ENCODE measurements at places on chromosomes 12 and 14.
A peak's percentile ranks its signal among the peaks of the same experiment; 100 is the strongest.

- no peak for DNase-seq
Observed at GRCh38 chr12:12608557-12608957, 3.1 kb upstream of the CREBL2 start.

- no peak for DNase-seq
Observed at GRCh38 chr14:87059060-87059839, 933.7 kb downstream of the GALC start.

GRCh38 chr12:5548152-5548943, 116.4 kb downstream of the NTF3 start:
- no peak for DNase-seq

- DNase-seq = no peak
Observed at GRCh38 chr14:92276074-92276473, 46.9 kb upstream of the SLC24A4 start.

- no peak for DNase-seq
Observed at GRCh38 chr12:107749083-107749482, 11.9 kb downstream of the PRDM4 start.

- no peak for DNase-seq
Observed at GRCh38 chr12:113896841-113897240, 69.3 kb downstream of the RBM19 start.

DNA sequence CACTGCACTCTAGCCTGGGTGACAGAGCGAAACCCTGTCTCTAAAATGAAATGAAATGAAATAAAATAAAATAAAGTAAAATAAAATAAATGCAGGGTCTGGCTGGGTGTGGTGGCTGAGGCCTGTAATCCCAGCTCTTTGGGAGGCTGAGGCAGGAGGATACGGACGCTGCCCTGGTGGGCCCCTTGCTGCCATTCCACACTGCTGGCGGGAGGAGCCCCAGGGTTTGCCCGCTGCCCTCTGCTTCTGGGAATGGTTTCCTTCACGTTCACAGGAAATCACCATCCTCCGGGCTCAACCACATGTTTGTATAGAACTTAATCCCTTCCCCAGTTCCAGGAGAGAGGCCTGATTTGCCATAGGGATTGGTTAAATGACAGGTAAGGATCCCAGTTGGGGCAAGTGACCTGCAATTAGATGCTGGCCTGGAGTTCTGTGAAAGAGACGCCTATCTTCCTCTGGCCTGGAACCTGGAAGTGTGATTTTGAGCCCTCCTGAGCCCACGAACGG, 29.3 kb downstream of the CALM1 start:
- DNase-seq = no peak

- DNase-seq = no peak
Observed at GRCh38 chr14:75454963-75455546, 27.2 kb downstream of the JDP2 start.

- no peak for DNase-seq
Observed at GRCh38 chr12:117447665-117448366, 86.4 kb upstream of the NOS1 start.

GRCh38 chr12:113049976-113050742, 6.4 kb upstream of the DTX1 start:
- DNase-seq = no peak

DNA sequence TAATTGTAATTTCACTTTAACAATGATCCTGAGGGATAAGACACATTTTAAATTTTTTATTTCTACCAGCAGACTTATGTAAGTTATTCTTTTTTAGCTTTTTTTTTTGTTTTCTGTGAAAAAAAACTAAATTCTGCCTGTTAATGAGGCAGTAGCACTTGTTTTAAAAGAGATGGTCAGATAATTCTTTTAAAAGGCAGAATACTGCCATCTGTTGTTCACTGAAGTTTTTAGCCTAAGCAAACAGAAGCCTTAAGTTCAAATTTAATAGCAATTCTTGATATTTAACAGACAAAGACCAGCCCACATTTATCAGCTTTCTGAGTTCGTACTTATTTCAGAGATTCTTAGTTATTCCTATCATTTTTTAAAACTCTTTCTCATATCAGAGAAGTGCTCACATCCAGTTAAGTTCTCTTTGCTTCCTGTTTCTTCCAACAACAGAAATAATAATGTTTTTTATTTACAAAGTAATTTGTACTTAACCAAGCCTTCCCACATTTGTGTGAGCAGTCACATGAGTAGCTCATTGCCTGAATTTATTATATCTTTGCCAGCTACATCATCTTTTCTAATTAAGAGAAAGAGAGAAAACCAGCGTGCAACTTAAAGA, 93.4 kb upstream of the SLCO1C1 start:
- DNase-seq = no peak

DNA sequence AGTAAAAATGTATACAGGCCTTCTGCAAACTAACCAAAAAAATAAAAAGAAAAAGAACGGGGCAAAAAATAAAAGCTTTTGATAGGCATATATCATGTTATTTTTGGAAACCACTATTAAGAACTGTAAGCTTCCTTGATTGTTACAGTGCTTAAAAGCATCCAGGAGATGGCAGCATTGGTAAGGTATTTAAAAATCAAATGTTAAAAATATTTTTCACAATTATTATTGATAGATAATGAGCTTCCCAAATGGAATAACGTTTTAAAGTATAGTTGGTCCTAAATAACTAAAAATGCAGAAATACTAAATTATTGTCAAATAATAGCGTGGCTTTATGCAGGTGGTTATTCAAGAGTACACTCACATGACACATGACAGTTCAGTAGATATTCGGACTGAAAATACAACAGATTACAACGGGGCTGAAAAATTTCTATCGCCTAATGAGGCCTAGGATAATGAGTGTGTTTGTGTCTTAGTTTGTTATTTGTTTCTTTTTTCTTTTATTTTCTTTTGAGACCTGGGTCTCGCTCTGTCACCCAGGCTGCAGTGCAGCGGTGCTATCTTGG, 127.2 kb upstream of the ATF7IP start:
- DNase-seq = no peak

DNA sequence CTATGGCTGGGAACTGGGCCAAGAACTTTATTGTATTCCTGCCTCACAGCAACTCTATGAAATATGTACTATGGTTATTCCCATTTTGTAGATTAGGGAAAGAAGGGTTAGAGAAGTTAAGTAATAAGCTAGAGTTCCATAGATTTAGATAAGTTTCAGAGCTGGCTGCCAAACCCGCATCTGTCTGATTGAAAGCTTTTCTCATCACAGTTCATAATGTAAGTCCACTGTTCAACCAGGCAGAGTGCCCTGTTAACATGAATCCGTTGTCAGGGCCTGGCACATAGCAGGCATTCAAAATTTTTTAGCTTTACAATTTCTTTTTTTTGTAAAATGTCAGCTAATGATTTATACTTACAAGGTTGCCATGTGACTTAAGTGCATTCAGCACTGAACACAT, 467.3 kb downstream of the NRXN3 start:
- DNase-seq = no peak

GRCh38 chr12:40784102-40784501, 91.9 kb downstream of the CNTN1 start:
- no peak for DNase-seq

GRCh38 chr14:32428875-32429274, 99.8 kb downstream of the AKAP6 start:
- no peak for DNase-seq

DNA sequence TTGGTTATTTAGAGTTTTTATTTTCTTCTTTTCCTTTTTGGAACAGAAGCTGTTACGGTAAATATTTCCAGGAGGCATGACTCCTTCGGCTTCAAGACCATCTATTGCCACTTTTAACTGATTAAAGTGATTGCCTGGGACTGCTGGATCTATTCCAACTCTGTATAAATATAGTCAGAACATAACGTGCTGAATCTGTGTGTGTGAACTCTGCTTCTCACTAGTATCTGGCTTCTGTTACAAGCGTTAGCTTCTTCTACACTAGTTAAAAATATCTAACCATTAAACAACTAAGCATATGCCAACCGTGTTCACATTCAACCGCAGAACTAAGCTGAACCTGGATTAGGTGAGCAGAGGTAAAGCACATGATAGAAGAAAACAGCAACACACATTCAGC, 49.0 kb downstream of the TMTC1 start:
- DNase-seq = no peak

DNA sequence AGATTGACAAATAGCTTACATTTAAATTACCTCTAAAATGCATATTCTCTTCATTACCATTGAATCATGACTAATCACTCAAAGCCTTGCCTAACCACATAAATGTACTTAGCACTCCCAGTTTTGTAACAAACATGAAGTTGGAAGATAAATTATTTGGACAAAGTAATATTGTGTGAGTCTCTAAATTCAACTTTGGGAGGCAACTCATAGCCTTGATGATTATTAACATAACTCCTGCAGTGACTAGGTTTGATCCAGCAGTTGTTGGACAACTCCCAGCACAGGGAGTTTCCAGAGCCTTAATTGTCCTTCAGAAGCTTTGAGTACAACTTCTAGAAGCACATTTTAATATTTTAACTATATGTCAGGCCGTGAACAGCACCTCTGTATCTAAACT, 153.4 kb upstream of the PDZRN4 start:
- DNase-seq = no peak

DNA sequence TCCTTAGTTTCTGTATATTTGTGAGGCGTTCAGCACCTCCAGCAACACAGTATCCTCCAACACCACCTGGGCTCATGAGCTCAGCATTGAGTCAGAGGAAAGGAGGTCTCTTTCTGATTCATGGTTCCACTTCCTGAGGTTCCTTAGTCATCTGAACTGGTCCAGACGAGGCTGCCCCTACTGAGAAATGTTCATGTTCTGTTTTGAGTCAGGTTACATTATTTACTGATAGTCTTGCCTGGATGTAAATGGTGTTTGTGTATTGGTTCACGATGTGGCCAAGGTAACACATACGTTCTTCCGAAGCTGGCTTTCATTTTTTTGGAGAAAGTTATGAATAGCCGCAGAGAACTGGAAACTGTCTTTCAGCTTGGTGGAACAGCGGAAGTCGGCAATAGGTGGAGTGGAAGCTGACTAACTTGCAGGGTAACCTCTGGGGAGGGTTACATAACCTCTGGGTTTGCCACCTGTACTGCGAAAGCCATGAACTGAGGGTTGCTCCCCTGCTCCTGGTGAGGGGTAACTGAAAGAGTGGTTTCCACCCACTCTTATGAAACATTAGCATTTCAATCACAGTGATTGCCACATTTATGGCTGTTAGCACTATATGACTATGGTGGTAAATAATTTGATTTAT, 42.2 kb upstream of the MANSC4 start:
- DNase-seq = peak; percentile 77

GRCh38 chr12:77724367-77724957, 106.2 kb upstream of the NAV3 start:
- no peak for DNase-seq

- no peak for DNase-seq
Observed at GRCh38 chr12:97162173-97162572, 255.1 kb downstream of the NEDD1 start.

DNA sequence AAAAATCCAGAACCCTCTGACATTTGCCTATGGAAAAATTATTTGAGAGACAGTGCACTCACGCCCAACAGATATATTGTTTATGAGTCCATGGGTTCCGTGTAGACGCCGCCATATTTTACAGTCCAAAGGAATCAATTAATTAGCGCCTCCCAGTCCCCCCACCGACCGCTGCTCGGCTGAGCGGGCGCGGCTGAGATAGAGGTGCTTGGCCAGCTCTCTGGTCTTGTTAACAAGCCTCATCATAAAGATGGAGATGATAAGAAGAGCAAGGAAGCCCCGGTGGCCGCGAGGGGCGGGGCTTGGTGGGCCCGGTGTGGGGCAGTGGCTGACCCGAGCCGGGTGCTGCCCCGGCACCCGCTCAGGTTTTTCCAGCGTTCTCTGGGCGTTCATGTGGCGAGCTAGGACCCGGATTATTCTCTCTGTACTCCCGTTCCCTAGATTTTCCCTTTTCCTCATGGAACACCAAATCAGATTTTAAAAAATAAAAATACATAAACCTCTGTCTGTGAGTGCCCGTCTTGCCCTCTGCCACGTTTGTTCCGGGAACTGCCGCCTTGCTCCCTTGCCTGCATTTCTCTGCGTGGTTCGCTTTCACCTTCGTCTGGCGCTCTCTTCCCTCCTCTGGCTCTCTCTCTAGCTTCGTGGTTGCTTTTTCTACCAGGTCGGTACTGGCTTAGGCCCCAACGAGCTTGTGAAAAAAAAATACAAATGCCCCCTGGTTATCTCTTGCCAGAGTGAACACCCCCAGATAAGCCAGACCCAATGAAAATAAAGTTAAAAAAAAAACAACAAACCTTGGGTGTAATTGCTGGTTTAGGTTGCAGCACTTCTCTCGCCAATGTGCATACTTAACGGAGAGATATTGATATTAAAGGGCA, 9.0 kb downstream of the HOXC12 start:
- no peak for DNase-seq

DNA sequence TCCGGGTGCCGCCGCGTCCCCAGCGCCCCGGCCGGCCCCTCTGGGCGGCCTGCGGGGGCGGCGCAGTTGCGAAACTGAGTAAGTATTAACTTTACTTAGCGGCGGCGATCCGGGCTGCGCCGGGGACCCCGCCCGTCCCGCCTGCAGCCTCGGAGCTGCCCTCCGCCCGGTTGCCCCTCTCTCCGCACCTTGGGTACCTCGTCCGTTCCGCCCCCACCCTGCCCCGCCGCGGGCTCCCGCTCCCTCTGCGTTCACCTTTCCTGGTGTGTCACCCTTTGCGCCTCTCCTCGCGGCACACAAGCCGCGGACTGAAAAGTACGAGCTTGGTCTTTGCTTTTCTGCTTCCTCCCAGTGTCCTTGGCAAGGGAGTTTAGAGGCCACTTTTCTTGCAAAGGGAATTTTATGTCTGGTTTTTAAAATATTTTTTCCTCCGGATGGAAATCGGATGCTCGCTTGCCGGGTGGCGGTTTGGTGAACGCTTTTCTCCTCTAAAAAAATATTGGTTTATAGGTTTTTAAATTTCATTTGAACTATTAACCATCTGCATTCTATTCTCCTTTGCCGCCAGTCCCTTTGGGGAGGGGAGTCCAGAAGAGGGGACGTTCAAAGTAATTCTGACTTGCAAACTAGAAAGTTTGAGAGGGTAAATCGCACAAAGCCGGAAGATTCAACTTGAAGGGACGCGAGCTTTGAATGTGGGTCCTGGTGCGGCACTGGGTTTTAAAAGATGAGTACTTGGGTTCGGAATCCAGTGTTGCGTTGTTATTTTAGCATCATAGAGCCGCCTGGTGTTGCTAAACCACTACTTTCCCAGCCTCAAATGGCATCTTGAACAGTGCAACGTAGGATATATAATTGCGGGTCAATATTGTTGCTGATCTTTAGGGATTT, 834 bp downstream of the RASSF8 start:
- DNase-seq = no peak

DNA sequence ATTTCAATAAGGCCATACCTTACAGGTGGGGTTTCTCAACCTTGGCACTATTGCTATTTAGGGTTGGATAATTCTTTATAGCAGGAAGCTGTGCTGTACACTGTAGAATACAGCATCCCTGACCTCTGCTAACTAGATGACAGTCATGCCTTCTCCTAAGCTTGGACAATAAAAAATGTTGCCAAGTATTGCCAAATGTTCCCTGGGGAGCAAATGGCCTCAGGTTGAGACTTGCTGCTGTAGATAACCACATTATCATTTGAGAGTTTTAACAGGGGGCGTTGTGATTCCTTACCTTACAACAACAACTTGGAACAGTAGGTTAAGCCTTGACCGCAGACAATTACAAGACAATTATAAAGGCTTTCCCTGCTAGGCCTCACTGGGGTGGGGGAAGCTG, 1073.6 kb upstream of the TMEM132C start:
- DNase-seq = no peak

Data from stimulated activated naive CD4-positive, alpha-beta T cell treated with Interleukin-2 at 50 U/mL for 16 hours (primary cell).